WERI-Rb-1 (cell line): ENCODE measurements at places on chromosomes 7 and 10.
A peak's percentile ranks its signal among the peaks of the same experiment; 100 is the strongest.

- peak; percentile 18 for DNase-seq
Measured at GRCh38 chr7:83271212-83272099, 108.8 kb upstream of the PCLO start.

DNA sequence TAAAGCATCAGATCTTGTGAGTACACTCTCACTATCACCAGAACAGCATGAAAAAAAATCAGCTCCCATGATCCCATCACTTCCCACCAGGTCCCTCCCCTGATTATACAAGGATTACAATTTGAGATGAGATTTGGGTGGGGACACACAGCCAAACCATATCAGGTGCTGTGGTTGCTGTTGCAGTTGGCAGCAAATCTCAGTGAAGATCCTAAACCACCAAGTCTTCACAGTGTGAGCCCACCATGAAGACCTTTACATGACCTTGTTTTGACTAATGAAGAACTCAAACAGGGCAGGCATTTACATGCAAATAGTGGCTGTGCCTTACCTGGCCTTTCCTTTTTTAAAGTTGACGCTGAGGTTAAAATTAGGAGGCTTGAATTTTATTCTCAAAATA, 242.6 kb downstream of the ACTR3B start:
- DNase-seq, result no peak

- DNase-seq, result no peak
Measured at GRCh38 chr7:47553309-47553708, 28.6 kb downstream of the TNS3 start.

- no peak for DNase-seq
Measured at GRCh38 chr10:92381543-92381954, 90.6 kb downstream of the MARCHF5 start.

- no peak for DNase-seq
Measured at GRCh38 chr10:116637830-116638229, 17.1 kb downstream of the PNLIPRP2 start.

- DNase-seq, result no peak
Measured at GRCh38 chr7:120307991-120308545, 35.1 kb downstream of the KCND2 start.

DNA sequence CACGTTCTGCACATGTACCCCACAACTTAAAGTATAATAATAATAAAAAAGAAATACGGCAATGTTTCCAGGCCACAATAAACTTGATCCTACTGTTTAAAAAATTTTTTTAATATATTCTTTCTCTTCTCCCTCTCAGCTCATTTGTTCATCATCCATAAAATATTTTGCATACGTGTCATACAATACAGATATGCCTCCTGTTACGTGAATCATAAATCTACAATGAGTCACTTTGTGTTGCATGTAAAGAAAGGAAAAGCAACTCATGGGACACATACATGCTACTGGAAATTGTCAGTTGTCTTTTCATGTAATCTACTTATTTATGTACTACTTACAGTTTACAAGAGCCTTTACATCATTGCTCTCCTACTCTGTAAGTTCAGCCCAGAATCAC, 1.1 kb upstream of the TECTB start:
- no peak for DNase-seq

DNA sequence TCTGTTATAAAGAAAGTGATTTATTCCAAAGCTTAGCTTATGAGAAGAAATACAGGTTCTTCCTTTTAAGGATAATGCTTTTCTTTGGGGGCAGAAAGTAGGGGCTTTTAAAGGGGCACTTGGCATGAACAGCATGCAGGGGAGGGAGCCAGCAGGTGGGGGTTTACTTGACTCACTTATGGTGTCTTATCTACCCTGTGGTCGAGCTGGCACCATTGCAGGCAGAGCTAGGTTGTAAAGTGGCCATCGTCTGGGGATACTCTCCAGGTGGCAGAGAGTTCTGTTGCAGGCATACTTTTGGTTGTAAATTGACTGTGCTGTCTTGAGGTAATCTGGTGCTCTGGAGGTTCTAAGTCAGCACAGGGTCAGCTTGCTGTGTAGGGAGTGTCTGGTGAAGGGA, 26.3 kb upstream of the IFRD1 start:
- no peak for DNase-seq
